AG20443 (cell line): ENCODE measurements at places on chromosomes 16 and 17.

GRCh38 chr17:6755731-6756184 is at the start of gene XAF1:
Gene XAF1, plus strand, starts transcription at chr17:6756046. Its CDS starts 33 bp downstream, at chr17:6756079.
- peak; percentile 50 for DNase-seq

- peak; percentile 60 for DNase-seq
These were observed 27.3 kb upstream of the GSG1L start for GRCh38 chr16:28090646-28091377.

GRCh38 chr16:17845031-17845430 is 374.3 kb upstream of the XYLT1 start:
- DNase-seq = no peak

- DNase-seq = no peak
These were observed 4.9 kb upstream of the ACTG1 start for GRCh38 chr17:81517339-81518112.

- DNase-seq = no peak
These were observed 415.5 kb upstream of the CDH11 start for GRCh38 chr16:65537336-65537735.

DNA sequence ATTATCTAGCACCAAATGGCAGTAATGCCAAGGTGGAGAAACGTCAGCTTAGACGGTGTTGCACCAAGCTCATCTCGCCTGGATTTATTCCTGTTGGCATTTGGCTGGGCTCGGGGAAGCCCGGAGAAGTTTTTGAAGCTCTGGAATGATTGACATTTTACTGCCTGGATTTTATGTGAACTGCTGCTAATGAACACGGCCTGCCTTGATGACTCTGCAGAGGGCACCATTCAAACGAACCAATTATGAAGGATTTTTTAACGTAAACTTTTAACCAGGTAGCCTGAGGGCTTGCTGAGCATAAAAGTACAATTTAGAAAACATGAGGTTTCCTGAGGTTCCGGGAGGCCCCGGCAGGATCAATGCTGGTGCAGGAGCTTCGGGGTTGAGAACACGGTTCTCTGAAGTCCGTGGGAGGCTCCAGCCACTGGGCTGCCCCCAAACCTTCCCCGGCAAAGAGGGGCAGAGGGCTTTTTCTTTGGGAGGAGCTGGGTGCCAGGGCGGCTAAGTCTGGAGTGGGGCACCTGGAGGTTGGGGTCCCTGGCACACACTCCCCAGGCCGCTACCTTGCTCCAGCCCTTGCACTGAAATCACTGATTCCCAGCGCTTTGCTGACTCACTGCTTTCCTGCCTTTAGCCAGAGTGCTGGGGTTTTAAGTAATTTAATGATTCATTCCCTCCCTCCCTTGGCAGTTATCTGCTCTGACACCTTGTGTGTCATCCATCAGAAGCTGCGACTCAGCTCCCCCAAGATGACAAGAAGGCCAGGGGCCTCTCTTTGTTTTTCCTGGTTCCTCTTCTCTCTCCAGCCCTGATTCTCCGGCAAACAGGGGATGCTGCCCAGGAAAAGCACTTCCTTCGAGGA is 161.2 kb upstream of the IRX3 start:
- peak; percentile 86 for DNase-seq

GRCh38 chr17:50954641-50955121 is 88.5 kb upstream of the TOB1 start:
- no peak for DNase-seq

DNA sequence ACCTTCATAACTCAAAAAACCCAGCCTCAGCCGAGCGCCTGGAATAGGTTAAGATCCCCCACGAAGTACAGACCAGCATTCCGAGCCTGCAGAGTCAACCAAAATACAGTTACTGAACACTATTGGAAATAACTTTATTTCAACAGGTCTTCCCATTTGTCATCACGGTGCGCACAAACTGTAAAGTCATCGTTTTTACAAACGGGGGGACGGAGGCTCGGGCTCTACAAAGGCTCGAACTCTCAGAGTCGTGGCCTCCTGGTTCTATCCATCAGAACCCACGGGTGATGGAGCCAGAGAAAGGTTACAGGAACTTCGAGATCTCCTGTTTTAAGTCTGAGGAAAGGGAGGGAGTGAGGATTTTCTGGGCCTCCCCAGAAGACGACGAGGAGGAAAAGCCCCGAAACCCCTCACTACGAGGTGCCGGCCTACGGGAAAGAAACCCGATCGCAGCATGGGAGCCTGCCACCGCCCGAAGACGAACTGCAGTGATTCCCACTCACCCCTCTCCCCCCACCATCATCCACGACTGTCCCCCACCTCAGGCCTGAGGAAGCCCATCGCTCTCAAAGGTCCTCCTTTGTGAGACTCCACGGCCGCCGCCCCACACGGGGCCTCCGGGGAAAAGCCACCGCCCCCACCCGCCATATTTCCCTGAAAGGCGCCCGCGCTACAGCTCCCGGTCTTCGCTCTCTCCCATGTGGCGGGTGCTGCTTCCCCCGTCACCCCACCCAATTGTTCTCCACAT is 917 bp downstream of the YWHAE start:
- DNase-seq = peak; percentile 36
